ENCODE measurements at places on chromosomes 3 and 15. TPM values are rescaled to one million over a fixed set of nuclear protein-coding genes. Genes with fewer than 3 reads are reported as not detected.

Gene MOBP
- total RNA-seq: not detected

Gene CCDC39
- total RNA-seq: not detected

Gene REC114
- total RNA-seq: not detected

DNA sequence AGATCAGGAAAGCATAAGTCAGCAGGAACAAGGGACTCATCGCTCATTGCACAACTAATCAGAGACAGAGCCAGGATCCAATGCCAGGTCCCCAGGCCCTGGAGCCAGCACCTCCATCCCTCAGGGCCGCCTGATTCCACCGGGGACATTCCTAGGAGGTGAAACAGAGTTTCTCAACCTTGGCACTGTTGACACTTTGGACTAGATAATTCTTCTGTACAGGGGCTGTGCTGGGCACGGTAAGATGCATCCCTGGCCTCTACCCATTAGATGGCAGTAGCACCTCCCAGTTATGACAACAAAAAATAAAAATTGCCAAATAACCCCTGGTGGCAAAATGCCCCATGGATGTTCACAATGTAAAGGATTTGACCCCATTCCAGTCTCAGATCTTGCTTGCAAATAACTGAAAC, 127.7 kb downstream of the MTHFS start:
- no peak for DNase-seq

- DNase-seq: no peak
Measured at GRCh38 chr3:139577909-139578308, 38.4 kb upstream of the RBP1 start.

DNA sequence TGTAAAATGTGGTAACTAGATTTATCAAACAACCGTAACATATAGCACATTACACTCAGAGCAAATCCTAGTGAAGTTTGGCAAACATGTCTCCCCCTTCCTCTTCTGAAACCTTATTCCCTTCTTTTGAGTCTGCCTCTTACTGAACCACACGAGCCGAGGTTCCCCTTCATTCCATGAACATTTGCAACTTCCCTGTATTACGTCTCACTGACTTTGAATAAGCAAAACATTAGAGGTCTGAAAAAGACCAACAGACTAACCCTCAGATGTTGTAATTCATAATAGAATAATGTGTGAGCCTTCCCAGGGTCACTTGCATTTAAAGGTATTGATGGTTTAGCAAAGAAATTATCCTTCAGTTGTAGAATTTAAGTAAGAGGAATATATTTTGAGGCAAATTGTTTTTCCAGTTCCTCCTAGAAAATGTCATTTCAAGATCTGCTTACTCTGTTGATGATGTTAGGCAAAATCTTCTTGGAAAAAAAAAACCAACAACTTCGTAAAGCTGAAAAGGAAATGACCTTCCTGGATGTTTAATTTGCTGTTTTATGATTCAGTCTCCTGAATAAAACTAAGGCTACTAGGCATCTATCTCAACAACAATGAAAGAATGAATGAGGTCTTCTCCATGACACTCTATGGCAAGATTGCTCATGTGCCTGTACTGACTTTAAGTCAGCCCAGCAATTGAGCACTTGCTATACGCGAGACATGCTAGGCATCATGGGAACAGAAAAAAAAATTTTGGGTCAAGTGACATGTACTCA, 296.9 kb upstream of the NECTIN3 start:
- DNase-seq: no peak

Gene ANKUB1
- total RNA-seq: not detected

Gene GABRG3
- not detected for total RNA-seq

- no peak for DNase-seq
Measured at GRCh38 chr15:57824186-57824585, 117.7 kb downstream of the POLR2M start.

DNA sequence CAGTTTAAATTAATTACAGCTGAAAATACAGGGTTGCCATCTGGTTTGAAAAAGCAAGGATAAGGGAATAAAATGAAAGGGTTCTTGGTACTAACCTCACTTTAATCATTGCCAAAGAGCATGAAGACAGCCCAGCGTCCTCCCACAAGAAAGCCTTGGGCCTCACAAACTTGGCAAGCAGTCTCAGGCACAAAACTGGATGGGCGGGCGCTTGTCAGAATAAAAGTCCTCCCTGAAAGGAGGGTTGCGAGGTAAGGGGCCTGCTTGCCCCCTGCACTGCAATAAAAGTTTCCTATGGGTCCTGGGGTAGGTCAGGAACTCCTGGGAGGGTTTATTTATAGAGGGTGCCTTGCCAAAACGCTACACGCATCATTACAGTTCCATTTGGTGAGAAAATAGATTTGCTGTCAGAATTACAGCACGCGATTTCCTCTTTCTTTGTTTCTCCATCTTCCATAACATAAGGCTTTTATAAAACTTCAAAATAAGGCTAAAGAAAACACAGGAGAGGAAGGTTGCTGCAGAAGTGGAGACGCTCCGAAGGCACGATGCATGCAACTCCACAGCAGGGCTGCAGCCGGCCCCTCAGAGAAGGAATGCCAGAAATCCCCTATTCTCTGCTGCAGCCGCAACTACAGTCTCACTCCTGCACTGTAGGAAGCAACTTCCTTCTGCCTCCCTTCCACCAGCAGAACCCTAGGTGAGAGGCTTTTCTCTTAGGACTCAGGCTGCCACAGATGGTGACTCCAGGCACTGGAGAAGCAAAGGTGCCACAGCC, 61.3 kb downstream of the VGLL4 start:
- DNase-seq: no peak

DNA sequence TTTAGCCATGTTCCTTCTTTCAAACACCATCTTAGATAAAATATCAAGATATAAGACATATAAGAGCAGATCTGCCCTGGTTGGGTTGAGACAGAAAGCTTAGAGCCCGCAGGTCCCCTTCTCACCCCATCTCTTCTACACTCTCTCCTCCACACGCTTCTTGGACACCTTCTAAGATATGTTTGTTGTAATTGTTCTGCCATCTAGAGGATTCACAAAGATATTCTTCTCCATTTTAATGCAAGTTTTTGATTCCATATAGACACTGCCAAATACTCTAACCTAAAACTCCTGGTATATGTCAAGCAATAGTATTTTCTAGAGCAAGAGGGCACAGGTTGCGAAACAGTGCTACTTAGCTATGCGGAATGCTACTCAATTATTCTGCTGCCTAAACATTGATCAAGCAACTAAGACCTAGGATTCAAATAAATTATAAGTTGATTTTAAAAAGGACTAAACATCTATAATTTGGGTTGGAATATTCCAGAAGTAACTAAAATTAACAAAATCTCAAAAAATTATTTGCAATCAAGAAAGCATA, 6.8 kb downstream of the CHRM5 start:
- DNase-seq: no peak

All from T-helper 17 cell (primary cell).